ENCODE measurements at places on chromosomes 11 and 22. TPM values are rescaled to one million over a fixed set of nuclear protein-coding genes. Genes with fewer than 3 reads are reported as not detected.

GRCh38 chr11:7612056-7612660, 61.1 kb downstream of the CYB5R2 start:
- no peak overlapping the region for H3K27ac ChIP-seq
- H3K4me3 ChIP-seq, result no peak overlapping the region
- no peak for DNase-seq
- H3K4me1 ChIP-seq, result peaks cover 5% of the 10 kb centered on the region

- no peaks in the 10 kb centered on the region for H3K27me3 ChIP-seq
- H3K4me1 ChIP-seq, result no peaks in the 10 kb centered on the region
- no peak overlapping the region for H3K4me3 ChIP-seq
- DNase-seq, result no peak
Measured at GRCh38 chr11:127492029-127492428, 491.5 kb upstream of the KIRREL3 start.

DNA sequence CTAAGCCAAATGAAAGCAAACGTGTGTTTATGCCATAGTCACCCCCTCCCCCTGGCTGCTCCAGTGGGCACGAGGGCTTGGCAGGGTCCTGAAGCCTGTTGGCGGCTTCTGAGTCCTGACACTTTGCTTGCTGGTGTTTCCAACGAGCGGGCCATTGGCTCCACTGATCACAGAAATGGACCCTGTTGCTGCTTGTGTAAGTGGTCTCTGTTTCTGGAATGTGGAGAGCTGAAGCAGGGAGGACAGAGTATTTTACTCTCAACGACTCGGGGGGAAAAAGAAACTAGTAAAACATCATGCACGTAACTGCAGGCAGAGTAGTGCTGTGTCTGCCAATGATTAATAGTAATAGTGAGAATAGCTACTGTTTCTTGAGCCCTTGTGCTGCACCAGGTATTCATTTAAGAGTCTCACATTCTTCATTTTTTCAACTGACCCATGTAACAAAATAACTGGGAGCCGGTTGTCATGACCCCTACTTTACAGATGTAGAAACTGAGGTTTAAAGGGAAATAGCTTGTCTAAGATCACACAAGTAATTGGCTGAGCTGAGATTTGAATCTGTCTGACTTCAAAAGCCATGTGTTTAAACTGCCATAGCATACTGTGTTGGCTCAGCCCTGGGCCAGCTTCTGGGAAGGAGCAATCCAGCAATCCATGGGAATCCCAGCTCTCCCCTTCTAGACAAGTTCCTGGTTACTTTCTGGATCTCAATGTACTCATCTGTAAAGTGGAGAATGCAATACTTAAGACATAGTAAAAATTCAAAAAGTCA, 526.7 kb downstream of the INSC start:
- DNase-seq, result no peak
- H3K4me1 ChIP-seq, result no peaks in the 10 kb centered on the region
- no peaks in the 10 kb centered on the region for H3K36me3 ChIP-seq

DNA sequence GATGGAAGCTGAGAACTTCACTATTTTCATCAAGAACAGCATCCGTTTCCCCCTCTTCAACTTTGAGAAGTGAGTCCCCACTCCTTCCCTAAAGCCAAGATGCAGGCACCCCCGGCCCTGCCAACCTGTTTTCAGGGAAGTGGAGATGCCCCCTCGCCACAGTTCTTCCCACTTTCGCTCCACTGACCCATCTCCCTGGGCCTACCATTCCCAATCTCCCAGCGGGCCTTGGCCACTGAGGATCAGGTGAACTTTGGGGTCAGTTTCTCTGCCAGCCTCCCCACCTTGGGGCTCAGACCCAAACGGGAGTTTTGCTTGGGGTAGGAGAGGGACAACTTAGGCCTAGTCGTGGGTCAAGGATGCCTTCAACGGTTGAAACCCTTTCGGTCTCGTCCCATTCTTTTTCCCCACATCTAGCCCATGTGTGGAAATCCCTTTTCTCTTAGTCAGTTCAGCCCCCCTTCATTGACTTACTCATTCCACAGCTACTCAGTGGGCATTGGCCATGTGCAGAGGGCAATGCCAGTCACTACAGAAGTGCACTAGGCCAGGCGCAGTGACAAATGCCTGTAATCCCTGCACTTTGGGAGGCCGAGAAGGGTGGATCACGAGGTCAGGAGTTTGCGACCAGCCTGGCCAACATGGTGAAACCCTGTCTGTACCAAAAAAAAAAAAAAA, 10.6 kb downstream of the P2RX3 start:
- no peak overlapping the region for H3K4me3 ChIP-seq
- no peak overlapping the region for H3K27ac ChIP-seq
- no peaks in the 10 kb centered on the region for H3K36me3 ChIP-seq

DNA sequence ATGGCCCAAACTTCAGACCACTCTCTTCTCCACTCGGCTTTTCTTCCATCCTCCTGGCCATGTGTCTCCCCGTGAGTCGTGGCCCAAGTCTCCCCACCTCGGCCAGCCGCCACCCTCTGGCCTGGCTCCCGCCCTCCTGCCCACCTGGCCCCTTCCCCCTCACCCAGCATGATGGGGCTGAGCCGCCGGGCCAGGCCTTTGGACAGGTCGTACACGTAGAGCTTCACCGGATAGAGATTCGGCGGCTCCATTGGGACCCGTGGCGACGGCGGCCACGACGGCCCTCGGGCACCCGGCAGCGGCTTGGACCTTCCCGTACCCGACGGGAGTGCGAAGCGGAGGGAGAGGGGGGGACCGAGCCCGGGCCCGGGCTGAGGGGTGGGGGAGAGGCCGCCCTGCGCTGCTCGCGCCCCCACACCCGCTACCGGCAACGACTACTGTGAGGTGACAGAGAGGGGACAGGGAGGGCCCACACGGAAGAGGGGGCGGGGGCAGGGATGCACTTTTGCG, at the start of gene DESI1:
Gene DESI1, minus strand, starts transcription at position 455 of the 510 bp plus-strand sequence. Its CDS starts 204 bp downstream, at position 251.
- peaks cover 29% of the 10 kb centered on the region for H3K36me3 ChIP-seq
- H3K4me1 ChIP-seq, result no peaks in the 10 kb centered on the region
- DNase-seq, result no peak
- no peaks in the 10 kb centered on the region for H3K27me3 ChIP-seq
- H3K27ac ChIP-seq, result peak within 1 kb of the TSS; percentile 84

- H3K4me3 ChIP-seq, result no peak overlapping the region
- H3K27ac ChIP-seq, result no peak overlapping the region
- peaks cover 4% of the 10 kb centered on the region for H3K27me3 ChIP-seq
- H3K4me1 ChIP-seq, result peaks cover 2% of the 10 kb centered on the region
Measured at GRCh38 chr22:39148727-39149535, 3.5 kb downstream of the CBX7 start.

The ASCC2 gene
- total RNA-seq, result 46.5 TPM

The KCNJ4 gene
- total RNA-seq, result 0.92 TPM

The IRAG1 gene
- 3.3 TPM for total RNA-seq

The PICALM gene
- total RNA-seq, result 76.4 TPM

Data from H9 (cell line).